ENCODE measurements at places on chromosomes 16 and 17. TPM values are rescaled to one million over a fixed set of nuclear protein-coding genes. Genes with fewer than 3 reads are reported as not detected.

DNA sequence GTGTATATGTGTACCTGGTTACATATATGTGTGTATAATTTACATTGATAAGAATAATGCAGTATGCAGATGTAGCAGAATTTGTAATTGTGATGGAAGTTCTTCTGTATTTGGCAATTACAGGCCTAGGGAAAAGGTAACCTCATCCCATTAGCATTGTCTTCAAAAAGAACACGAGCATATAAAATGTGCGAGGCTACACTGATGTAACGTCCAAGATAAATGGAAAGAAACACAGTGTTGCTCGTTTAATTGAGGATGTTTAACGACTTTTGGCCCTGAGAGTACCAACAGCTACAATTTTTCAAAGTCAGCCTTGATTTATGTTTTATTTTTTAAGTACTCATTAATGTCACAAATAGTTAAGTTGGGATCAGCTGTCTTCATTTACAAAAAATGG is 703.5 kb upstream of the RBFOX1 start:
- no peak for DNase-seq

GRCh38 chr16:20743591-20743990 is 2.0 kb upstream of the THUMPD1 start:
- no peak for DNase-seq

- DNase-seq: no peak
Measured at GRCh38 chr17:900336-900934, 79.1 kb downstream of the NXN start.

GRCh38 chr16:17510567-17510966 is 39.8 kb upstream of the XYLT1 start:
- DNase-seq: peak; percentile 35

- DNase-seq: no peak
Measured at GRCh38 chr17:63276821-63277220, 169.3 kb downstream of the CYB561 start.

DNA sequence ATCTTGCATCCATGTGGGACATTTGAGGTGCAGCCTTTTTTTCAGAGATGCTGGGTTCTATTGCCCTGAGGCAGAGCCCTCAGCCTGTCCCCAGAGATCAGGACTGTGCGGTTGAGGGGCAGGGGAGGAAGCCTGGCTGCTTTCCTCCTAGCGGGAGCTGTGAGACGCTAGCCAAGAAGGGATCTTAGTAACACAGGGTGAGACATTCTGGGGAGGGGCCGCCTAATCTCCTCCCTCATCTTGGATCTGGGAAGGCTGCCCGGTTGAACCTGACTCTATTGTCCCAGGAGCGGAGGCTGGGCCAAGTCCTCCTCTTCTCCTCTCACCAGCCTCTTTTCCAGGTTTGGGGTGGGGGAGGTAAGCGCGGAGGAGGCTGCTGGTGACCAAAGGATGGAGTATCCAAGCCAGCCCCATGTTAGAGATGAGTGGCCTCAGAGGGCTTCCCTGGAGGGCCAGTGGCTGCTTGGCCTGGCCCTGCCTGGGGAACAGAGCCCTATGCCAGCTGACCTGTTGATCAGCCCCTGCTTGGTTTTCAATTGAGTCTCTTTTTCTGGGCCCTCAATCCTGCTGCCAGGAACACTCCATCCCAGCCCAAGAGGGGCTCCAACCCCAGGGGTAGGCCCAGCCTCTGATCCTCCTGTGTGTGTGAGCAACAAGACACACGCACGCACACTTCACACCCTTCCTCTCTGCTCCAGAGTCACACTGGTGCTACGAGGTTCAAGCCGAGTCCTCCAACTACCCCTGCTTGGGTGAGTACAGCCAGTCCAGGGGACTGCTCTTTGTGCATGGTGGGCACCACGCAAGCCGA is 5.0 kb downstream of the CA4 start:
- peak; percentile 68 for DNase-seq

DNA sequence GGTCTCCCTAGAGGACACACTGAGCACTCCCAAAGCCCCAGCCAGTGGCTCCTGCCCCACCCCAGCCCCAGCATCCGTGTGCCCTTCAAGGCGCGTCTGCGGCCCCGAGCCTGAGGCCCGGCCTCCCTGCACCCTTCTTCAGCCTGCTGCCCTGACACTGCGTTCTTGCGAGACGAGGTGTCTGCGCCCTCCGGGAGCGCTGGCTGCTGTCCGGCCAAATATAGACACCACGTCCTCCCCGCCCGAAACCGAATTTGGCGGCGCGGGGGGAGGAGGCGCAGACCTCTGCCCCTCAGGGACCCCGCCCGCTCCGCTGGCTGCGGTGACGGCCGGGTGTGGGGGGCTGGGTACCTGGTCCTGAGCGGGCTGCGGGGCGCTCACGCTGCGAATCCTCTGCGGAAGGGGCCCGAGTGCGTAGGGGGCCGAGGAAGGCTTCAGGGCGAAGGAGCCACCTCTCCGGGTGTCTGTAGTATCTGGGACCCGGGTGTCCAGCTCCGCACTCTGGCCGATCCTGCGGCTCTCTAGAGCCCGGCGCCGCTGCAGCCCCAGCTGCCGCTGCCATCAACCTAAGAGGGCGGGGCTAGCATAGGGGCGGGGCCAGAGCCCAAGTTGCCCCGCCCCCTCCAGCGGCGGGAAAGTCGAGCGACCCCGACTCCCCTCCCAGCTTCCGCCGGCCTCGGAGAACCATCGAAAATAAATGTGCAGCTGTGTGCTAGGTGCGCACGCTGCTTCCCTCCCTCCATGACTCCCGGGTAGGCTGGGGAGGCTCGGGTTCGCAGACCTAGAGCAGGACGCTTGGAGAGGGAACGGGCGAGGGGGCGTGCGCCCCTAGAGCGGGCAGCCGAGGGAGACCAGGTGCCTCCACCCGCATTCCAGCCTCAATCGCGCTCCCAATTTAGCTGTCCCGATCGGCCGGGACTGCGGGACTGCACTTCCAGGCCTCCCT is at the start of gene CORO6:
CORO6 (minus strand) TSS at position 576 of the 946 bp plus-strand sequence. CDS start 1,491 bp downstream, outside the sequence.
- peak; percentile 23 for DNase-seq

GRCh38 chr17:13538841-13539411 is 62.8 kb downstream of the HS3ST3A1 start:
- DNase-seq: no peak

DNA sequence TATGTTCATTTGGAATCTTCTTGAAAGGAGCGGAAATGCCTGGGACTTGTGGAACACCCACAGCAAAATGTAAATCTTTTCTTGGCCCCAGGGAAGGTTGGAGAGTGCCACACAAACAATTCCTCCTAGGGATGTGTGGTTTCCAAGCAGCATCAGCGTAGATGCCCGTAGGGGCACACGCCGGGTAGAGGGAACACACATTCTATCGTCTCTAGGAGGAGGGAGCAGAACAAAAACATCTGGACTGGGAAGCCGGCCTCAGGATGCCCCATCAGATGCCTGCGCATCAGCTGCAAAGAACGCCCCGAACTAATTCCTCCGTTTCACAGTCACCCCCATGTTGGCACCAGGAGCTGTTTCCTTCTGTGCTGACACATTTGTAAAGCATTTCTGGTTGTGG is 357.9 kb upstream of the ZFHX3 start:
- DNase-seq: no peak

DNA sequence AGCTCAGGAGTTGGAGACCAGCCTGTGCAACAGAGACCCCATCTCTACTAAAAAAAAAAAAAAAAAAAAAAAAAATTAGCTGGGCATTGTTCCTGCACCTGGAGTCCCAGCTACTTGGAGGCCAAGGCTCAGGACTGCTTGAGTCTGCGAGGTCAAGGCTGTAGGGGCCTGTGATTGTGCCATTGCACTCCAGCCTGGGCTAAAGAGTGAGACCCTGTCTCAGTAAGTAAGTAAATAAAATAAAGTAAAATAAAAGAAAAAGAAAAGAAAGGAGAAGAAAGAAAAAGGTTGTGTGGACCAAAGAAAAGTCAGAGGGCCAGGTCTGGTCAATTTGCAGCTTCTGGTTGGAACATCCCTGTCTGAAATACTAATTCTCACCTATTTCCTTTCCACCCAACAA is 18.4 kb downstream of the MT1X start:
- DNase-seq: no peak

GRCh38 chr17:76511668-76512365 is 10.6 kb upstream of the RHBDF2 start:
- DNase-seq: no peak

DNA sequence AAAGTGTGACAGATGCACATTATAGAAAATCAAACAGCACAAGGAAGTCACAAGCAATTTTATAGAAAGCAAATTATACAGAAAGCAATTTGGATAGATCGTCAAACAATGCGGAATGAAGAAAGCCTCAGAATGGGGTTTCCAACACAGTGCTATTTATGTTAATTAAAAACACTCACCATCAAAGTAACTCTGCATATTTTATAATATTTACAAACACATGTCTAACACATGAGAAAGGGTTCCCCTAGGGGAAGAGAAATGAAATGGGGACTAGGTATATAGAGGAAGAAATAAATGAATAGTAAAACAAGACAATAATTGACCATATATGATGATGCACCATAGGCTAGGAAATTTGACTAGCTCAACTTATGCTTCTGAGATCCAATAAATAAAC is 171.2 kb upstream of the XYLT1 start:
- DNase-seq: no peak

DNA sequence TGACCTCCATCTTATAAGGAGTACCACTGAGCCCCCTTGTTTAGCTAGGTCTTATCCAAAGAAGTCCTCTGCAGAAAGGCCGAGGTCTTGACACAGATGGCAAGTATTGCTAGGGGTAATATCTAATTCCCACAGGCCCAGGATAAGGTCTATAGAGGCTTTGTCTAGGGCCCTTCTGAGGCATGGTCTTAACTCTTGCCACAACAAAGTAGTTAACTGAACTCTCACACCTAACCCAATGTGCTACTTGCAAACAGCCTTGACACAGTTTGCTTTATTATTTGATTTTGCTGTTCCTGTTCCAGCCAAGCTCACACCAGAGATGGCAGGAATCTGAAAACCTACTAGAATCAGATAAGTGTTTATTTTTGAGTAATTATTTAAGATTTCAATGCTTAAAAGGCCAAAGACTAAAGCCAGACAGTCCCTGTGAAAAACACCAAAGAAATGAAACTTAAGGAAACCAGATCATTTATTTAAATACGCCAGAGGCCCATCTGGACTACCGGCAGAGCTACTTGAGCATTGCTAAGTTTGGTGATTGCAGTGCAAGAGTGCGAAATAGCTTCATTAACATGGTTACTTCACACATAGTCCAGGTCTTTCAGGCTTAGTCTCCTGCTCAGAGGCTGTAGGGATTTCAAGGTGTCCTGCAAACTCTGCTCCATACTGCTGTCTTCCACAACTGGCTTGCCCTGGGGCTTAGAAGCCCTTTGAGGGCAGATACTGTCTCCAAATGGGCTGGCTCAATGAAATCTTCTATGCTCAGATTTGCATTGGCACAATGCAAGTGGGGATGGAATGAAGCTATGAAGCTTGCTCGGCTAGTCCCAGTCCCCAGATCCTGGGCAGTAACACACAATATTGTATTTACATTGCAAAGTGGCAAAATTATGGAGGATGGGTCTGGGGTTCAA is 28.5 kb upstream of the SUPT4H1 start:
- no peak for DNase-seq

GRCh38 chr17:27977751-27978688 is 64.5 kb upstream of the NLK start:
- peak; percentile 3 for DNase-seq

DNA sequence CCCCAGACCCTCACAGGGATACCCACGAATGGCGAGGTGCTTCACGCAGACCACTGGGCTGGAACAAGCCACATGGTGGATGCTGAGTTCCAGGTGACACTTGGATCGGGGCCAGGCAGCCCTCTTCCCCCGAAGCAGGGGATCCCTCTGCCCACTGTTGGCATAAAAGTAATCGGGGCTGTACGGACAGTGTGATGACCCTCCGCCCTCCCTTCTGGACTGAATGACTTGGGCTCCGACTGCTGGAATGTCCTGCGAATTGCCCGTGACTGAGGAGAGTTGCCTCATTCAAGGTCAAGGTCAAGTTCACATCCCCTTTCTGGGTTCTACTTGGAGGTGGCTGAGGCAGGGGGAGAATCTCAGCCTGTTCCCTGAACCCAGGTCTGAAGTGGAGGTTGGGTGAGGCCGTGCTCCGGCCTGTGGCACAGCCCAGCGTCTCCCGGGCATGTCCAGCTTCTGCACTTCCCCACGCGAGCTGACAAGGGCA is 28.5 kb upstream of the CREBBP start:
- no peak for DNase-seq

DNA sequence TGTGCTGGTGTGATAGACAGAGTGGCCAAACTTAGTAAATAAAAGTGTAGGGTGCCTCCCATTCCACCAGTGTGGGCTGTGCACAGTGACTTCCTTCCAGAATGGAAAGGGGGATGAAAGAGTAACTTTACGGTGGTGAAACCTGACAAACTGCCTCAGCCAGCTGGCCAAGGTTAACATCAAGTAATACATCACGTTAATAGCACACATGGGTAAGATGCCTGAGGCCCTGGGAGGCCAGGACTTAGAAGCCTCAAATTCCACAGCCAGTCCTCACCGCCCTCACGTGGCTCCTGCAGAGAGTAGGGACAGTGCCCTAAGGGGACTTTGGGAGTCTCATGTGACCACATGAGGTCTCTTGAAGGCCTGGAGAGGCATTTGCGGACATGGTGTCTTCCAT is 14.1 kb downstream of the RMI2 start:
- peak; percentile 90 for DNase-seq

GRCh38 chr16:62130101-62130500 is 93.9 kb upstream of the CDH8 start:
- no peak for DNase-seq

CCL7 gene
- 0.28 TPM for total RNA-seq

LPCAT2 gene
- total RNA-seq: 8.6 TPM

CD300LB gene
- total RNA-seq: not detected

TBC1D16 gene
- 16.7 TPM for total RNA-seq

PMFBP1 gene
- total RNA-seq: under 0.01 TPM

CDH11 gene
- total RNA-seq: 601 TPM

KRT25 gene
- total RNA-seq: not detected

BBS2 gene
- 31.9 TPM for total RNA-seq

TBC1D3C gene
- not detected for total RNA-seq

KREMEN2 gene
- not detected for total RNA-seq
